GM23248 (cell line): ENCODE measurements at places on chromosomes 7 and 10. TPM values are rescaled to one million over a fixed set of nuclear protein-coding genes. Genes with fewer than 3 reads are reported as not detected.

DNA sequence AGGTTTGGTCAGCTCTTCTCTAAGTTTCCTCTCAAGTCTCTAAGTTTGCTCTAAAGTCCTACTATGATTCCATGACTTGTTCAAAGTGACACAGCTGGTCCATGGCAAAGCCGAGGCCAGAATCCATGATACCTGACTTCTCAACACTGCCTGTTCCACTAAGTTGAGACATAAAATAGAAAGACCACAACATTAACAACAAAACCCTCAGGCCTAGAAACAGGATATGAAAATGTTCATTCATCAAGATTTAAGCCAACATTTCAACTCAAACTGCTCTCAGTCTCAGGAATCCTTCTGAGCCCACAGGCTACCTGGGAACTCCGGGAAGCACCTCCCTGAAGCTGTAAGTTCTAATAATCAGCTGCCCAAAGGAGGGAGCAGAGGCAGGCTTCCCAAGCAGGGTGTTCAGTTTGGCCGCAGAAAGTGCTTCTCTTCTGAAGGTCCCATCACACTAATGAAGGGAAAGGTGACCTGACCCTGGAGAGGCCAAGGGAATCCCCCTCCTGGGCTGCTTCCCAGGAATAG is 62.9 kb downstream of the STK17A start:
- DNase-seq: no peak

DNA sequence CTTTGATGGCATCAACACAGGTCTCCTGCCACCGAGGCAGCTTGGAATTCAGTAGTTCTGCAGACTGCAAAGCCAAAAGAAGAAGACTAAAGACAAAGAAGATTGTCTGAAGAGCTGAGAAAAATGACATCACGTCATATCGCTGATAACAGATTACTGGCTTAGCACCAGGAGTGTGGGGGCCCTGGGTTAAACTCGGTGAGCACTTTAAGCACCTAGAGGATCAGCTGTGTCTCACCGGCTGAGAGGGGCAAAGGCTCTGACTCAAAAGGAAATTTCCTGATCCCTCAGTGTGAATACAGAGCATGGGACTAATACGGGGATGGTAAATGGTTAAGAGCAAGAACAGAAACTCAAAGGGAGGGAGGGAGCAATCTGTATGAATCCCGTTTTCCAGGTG is 30.7 kb downstream of the BRI3 start:
- no peak for DNase-seq

DNA sequence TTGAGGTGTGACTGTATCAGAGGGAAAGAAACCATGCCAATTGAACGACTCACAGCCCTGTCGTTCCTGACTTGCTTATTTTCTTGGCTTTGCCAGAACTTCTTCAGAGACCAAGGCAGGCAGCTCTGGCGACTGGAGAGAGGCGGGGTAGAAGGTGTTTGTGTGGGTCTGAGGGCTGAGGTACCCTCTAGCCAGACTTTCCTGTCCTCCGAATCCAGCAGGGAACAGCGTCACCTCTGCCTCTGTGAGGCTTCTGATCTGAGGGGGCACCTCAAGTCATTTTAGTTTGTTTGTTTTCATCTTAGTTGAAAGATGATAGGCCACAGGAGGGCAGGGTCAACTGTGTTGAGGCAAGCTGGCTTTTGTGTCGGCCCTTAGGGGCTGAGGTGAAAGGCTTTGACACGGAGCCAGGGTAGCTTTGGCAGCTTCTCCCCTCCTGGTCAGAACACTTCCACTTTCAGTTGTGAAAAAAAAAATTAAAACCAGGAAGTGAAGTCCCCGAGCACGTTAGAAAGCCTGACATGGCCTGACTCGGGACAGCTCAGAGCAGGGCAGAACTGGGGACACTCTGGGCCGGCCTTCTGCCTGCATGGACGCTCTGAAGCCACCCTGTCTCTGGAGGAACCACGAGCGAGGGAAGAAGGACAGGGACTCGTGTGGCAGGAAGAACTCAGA is 1.9 kb downstream of the ACSL5 start:
- DNase-seq: peak; percentile 69

- peak; percentile 66 for DNase-seq
Measured at GRCh38 chr7:12458520-12459131, 55.0 kb upstream of the VWDE start.

GRCh38 chr10:86221442-86222335 is 144.9 kb downstream of the GRID1 start:
- DNase-seq: no peak

DNA sequence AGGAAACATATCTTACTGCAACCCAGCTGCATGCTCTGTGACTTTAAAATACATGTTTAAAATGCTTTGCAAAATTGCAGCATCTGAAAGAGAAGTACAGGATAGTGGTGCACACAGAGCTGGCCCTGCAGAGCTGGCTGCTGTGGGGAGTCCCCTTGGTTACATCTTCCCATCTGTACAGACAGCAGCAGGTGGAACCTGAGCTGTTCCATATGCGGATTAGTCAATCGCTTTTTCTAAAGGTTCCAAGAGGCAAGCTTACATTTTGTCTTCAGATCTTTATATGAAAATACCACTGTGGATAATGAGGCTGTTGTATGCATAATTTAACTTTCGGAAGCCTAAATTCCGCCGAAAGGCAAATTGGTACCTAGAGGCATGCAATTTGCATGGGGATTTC is 444.1 kb downstream of the NRG3 start:
- no peak for DNase-seq

- no peak for DNase-seq
Measured at GRCh38 chr7:106788637-106789036, 76.4 kb upstream of the PIK3CG start.

DNA sequence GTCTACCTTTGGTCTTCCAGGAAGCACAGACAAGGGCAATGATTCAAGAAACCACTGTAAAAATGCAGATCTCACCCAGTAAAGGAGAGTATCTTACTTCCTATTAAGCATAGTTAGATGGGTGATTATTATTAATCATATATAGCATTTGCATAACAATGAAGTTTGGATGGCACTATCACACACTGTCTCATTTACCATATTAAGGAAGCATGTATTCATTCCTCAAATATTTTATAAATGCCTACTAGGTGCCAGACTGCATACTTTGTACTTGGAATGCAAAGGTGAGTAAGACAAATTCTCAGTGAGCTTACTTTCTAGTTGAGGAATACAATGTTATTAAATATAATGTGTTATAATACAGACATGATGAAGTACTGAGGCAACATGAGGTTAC is 53.9 kb upstream of the SKAP2 start:
- DNase-seq: no peak

DNA sequence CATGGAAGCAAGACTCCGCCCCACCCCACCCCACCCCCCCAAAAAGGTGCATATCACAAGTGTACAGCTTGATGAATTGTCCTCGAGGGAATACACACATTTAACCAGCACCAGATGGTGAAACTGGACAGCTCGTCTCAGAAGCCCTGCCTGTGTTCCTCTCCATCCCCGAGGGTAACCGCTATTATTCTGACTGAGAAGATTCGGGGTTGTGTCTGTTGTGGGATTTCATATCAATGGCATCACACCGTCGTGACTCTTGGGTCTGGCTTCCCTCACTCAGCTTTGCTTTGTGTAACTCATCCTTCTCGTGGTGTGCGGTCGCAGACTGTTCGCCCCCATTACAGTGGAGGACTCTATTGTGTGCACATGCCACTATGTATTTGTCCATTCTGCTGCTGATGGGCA is 18.9 kb downstream of the PODXL start:
- DNase-seq: peak; percentile 67

GRCh38 chr7:112290065-112290464 is 83.6 kb downstream of the ZNF277 start:
- peak; percentile 60 for DNase-seq

- no peak for DNase-seq
Measured at GRCh38 chr7:128915841-128916642, 5.5 kb upstream of the KCP start.

DNA sequence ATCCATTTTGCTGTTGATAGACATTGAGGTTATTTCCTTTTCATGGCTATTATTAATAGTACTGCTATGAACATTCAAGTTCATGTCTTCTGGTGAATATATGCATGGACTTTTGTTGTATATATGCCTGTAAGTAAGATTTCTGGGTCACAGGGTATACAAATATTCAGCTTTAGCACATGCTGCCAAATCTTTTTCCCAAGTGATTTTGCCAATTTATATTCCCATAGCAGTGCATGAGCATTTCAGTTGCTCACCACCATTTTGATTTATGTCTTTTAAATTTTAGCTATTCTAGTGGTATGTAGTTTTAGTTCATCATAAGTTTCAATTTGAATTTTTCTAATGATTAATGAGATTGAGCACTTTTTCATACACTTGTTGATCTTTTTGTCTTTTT is 59.9 kb downstream of the CALD1 start:
- no peak for DNase-seq

DNA sequence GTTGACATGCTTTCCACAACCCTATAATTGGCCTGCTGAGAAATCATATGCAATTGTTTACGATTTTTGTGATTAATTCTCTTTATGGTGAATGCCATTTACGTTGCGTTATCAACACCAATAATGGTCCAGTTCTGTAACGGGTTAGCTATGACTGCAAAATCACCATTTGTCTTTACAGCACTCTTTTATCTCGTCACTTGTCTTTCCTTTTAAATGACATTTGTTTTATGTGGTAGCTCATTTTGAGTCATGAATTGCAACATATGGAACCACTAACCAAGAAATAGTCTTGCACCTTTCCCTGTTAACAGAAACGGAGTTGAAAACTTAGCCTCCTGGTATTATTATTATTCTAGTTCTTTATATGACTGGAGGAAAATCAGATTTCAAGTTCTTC is 3.1 kb upstream of the KIAA1217 start:
- DNase-seq: peak; percentile 6

- no peak for DNase-seq
Measured at GRCh38 chr7:11613292-11613930, 218.6 kb downstream of the THSD7A start.

DNA sequence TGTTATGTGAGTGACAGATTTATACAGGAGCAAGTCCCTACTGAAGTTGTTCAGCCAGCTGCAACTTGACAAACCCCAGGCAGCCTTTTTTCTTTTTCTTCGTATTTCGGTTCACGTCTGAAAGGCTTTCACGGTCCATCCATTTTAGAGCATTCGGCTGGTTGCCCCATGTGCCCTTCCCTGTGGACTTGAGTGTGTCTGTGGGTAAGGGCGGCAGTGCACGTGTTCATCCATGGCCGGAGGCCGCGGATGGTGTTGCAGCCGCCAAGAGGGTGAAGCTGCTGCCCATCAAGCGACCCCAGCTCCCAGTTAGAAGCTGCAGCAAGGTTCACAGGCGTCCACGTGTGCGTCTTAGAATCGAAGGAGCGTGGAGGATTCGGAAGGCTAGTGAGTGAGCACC is 35.9 kb downstream of the PPP2R2D start:
- DNase-seq: no peak

- DNase-seq: no peak
Measured at GRCh38 chr10:77317221-77317620, 320.4 kb downstream of the KCNMA1 start.

DNA sequence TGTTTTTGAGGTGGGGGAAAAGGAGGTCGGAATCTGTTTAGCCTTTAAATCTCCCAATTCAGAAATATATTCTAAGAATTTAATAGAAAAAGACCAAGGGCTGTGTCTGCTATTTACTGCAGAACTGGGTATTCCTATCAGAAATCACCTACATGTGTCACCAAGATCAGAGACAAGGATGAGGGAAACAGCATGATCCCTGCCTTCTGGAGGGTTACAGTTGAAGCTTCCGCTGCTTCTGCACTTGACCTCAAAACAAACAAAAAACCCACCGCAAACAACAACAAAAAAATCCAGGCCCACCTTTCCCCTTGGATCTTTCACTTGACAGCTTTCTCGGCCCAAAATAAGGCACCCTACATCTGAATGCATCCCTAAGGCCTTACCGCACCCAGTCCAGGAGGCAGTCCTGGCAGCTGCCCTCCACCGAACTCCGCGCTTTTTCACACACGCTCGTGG is 750 bp upstream of the CDK14 start:
- no peak for DNase-seq

DNA sequence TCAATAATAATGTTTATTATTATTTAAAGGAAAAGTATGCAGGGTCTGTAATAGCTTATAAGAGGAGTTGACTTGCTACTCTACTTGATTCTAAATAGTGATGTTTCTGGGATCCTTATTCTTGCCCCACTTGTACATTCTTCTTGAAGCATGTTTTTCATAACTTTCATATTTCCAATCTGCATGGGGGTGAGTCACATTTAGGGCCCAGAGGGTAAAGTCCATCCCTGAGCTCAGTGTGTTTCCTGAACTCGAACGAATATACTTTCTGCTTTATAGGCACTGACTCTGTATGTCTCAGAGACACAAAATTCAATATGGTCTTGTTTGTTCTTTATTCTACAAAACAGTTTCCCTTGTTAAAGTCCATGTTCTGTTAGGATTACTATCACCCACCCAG is 61.0 kb upstream of the SMIM30 start:
- DNase-seq: peak; percentile 34

DNA sequence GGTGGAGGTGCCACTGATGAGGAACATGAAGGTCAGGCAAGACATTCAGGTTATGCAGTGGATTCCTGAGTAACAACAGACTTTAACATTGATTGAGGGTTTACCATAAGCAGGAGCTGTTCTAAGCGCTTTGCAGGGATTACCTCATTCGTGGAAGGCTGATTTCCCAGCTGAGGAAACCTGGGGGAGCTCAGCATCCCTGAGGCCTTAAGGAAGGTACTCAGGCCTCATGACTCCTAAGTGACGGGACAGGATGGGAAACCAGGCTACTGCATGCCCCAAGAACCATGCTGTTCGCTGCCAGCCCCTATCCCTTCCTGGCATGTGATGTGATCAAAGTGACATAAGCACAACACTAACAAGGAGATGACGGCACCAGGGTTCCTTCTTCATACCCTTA is 143.6 kb upstream of the NFE2L3 start:
- DNase-seq: no peak

GRCh38 chr10:23439452-23439960 is 631 bp downstream of the OTUD1 start:
- peak; percentile 61 for DNase-seq

- peak; percentile 35 for DNase-seq
Measured at GRCh38 chr7:2668401-2668800, 19.6 kb upstream of the AMZ1 start.

GRCh38 chr7:97022491-97023306 is 1.9 kb downstream of the DLX5 start:
- no peak for DNase-seq

GRCh38 chr10:79327090-79327457 is 20.2 kb upstream of the PPIF start:
- no peak for DNase-seq

DNA sequence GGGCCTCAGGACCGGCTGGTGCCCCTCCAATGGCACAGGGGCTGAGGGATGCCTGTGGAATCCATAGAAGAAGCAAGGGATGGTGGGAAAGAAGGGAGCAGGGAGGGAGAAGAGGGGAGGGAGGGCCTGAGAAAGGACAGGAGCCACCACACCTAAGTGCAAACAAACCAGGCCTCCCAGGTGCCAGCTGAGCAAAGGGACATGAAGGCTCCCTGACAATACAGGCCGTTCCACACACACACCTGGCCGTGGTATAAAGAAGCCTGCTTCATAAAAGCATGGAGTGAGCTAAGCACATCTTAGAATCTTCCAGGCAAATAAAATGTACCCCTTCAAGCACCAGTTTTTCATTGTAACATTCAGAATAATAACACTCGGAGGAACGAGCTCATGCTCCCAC is 54.0 kb downstream of the OAT start:
- DNase-seq: no peak

Gene COL13A1
- polyA plus RNA-seq: 12.8 and 15.2 TPM in 2 replicates

Gene ZNF680
- 3.6 and 5.0 TPM in 2 replicates for polyA plus RNA-seq

Gene ANKRD61
- polyA plus RNA-seq: 0.24 and 0.41 TPM in 2 replicates

Gene NUTM2A
- not detected in 2 replicates for polyA plus RNA-seq

Gene NSUN6
- polyA plus RNA-seq: 5.4 and 5.7 TPM in 2 replicates

Gene TAS2R39
- polyA plus RNA-seq: not detected in 2 replicates

Gene PLEKHA8
- polyA plus RNA-seq: 4.5 and 4.7 TPM in 2 replicates

Gene GNAT3
- polyA plus RNA-seq: not detected in 2 replicates

Gene PNLIPRP1
- polyA plus RNA-seq: not detected in 2 replicates

Gene EFCAB10
- polyA plus RNA-seq: 0.25 and 0.39 TPM in 2 replicates
